ENCODE measurements at places on chromosomes 6 and 20.

DNA sequence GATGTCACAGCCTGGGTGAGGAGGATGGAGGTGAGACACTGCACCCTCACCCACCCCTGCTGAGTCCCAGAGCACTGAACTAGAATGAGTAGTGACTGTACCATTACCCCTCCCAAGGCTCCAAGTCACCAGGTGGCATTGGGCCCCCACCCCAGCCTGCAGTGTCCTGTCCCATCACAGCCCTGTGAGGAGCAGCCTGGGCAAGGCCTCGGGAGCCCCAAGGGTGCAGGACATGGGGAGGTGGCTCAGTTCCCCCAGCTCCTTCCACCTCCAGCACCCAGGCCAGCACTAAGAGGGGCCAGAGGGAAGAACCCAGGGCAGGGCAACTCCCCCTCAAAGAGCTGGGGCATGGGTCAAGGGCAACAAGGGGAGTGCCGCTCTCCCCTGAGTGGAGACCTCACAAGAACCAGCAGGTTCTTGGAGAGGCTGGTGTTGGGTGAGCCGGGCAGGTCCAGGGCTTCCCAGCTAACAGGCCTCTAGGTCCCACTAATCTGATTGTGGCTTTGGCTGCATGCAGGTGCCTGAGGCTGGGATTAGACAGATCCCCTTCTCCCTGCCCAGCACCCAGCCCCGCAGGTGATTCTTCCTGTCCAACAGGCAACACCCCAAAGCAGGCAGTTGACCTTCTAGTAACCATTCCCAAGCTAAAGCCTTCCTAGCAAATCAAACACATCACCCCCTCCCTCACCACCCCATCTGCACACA is 2.6 kb downstream of the CST4 start:
- no peak for DNase-seq

DNA sequence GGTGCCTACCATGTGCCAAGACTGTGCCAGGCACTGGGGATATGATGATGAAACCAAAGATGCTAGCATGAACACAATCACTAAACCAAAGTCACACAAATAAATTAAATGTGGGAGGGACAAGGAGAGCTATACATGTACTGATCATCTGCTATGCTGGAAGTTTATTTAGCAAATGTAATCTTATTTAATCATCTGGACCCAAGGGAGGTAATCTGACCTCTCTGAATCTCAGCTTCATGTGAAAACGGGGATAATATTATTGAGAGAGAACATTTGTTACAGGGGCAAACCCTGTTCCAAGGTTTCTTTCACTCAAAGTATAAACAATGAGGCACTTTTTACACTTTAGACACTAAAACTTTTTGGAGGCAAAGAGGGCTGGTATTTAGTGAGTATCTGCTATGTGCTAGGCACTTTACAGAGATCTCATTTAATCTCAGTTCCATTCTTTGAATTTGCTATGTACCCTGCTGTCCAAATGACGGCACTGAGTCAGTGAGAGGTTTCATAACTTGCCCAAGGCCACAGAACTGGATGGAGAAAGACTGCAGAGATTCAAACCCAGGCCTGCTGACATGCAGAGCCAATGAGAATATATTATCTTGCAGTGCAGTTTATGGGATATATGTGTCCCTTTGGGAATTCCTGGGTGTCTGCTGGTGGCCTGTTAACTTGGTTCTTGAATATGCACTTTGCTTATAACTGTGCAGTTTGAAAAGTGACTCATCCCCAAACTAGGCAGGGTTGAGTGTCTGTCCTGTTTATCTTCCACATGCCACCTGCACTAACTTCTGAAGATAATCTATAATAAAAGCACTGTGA is 3.3 kb upstream of the ASXL1 start:
- DNase-seq = no peak

DNA sequence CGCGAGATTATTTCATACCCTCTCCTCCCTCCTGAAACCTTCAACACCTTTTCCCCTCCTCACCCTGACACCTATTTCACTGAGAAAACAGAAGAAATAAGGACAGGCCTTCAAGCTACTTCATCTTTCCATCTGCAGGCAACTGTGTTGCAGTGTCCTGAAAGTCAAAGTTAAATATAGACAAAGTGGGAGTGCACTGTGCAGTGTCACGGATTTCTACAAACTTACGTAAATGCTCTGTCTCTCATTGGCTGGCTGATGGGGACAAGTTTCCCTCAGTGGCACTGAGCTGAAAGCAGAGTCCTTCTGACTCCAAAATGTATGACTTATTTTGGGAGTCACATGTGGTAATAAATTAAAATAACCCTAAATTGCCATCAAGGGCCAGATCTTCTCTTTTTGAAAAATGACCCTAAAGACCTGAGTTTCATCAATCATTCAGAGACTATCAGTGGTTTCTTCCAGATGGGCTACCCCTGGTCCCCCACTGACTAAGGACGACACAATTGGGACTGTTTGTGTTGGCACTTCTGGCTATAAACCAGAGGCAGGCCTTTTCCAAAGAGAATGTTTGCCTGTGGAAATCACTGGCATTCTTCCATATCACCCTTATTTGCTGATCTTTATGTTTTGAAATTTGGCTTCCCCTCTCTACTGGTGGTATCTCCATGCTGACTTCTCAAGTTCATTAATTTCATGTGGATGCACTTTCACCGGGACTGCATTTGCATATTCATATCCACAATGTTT is 21.6 kb downstream of the ALDH8A1 start:
- DNase-seq = no peak

DNA sequence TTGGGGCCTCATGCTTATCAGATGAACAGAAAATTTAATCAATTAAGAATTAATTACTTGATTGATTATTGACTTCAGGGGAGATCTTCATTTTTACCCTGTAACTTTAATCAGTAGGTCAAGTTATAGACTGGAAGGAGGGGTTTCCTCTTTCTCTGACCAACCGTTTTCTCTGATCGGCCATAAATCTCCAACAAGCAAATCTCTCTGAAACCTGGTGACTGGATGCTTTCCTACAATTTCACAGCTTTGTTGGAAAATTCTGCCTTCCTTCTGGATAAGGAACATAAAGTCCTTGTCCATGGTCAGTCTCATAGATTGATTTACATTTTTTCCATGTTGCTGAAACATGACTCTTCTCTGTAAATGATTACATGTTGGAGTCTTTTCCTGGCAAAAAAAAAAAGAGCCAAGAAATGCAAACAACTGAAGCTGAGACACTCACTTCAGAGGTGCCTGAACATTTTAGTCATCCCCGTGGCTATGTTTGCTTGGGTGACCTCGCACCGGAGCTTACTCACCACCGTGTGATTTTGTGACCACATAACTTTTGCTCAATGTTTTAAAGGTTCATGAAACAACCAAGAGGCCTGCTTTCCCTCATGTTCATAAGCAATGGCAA is 31.0 kb downstream of the IRF4 start:
- peak; percentile 57 for DNase-seq

- DNase-seq = no peak
Measured at GRCh38 chr20:47020231-47020630, 125.6 kb downstream of the EYA2 start.

GRCh38 chr20:7449269-7449668 is 491.0 kb downstream of the HAO1 start:
- DNase-seq = no peak

DNA sequence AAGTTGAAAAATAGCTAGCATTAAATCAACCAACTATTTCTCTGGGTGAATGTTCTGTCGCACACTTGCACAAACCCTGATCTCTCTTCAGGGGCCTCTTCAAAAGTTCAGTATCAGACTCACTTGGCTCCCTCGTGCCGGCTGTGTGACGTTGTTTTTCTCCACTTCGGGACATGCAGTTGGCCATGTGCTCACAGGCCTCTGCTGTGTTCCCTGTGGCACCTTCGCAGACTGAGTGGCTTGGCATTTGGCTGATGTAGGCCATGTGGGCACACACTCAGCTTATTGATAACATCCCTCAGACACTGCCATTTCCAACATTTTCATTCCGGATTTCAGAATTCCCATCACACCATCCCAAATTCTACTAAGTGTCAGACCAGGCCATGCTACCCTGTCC is 49.3 kb downstream of the PACRG start:
- no peak for DNase-seq

- no peak for DNase-seq
Measured at GRCh38 chr6:1215023-1215422, 96.9 kb upstream of the FOXQ1 start.

Data from AG09309 (cell line).